ENCODE measurements at places on chromosomes 7 and 10.
A peak's percentile ranks its signal among the peaks of the same experiment; 100 is the strongest.

DNA sequence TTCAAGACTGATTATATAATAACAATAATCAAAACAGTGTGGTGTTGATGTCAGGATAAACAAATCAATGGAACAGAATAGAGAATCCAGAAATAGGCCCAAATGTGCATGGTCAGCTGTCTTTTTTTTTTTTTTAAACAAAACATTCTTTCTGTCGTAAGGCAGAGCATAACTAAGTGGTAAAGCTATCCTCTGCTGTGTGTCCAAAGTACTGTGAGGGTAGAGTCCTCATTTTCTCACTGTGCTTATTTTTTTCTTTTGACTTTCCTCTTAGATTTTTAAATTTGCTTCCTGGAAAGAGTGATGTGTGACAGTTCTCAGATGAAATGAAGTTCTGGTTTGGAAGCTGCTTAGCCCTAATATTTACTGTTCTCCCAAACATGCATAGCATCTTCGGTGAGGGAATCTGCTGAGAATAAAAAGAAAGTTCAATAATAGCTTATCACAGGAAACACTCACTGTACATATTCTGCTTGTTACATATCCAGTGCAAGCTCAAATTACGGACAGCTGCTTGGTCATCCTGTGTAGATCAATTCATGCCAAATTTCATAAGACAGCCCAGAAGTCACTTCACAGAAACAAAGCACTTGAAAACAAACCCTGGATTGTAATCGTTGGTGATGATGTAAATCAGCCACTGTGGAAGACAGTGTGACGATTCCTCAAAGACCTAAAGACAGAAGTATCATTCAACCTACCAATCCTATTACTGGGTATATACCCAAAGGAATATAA lies 423.9 kb downstream of the NEBL start:
- DNase-seq = no peak

DNA sequence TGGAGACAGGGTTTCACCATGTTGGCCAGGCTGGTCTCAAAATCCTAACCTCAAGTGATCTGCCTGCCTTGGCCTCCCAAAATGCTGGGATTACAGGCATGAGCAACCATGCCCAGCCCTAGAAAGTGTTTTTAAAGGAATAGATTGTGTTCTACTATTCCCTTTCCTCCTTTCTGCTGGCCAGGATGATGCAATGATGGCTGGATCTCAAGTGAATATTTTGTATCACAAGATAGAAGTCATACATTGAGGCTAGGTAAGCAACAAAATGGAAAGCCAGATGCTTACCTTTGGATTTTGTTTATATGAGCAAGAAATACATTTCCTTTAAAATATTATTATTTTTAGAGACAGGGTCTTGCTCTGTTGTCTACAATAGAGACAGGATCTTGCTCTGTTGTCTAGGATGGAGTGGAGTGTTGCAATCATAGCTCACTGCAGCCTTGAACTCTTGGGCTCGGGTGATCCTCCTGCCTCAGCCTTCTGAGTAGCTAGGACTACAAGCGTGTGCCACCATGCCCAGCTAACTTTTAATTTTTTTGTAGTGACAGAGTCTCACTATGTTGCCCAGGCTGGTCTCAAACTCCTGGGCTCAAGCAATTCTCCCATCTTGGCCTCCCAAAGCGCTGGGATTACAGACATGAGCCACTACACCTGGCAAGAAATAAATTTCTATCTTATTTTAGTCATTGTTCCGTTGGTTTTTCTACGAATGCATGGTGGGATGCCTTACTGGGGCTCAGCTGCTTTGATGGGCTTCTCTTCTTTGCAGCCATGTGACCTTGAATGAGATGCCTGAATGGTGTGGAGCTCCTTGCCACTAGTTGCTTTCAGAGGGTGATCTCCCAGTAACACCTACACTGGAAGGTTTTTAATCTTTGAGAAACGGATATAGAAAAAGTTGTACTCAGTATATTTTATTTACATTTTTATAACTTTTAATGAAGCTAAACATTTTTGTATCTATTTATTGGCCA lies 5.8 kb upstream of the AEBP1 start:
- no peak for DNase-seq

GRCh38 chr10:3831608-3832007 lies 46.6 kb upstream of the KLF6 start:
- no peak for DNase-seq

GRCh38 chr10:123354521-123354920 lies 200.3 kb downstream of the BUB3 start:
- no peak for DNase-seq

DNA sequence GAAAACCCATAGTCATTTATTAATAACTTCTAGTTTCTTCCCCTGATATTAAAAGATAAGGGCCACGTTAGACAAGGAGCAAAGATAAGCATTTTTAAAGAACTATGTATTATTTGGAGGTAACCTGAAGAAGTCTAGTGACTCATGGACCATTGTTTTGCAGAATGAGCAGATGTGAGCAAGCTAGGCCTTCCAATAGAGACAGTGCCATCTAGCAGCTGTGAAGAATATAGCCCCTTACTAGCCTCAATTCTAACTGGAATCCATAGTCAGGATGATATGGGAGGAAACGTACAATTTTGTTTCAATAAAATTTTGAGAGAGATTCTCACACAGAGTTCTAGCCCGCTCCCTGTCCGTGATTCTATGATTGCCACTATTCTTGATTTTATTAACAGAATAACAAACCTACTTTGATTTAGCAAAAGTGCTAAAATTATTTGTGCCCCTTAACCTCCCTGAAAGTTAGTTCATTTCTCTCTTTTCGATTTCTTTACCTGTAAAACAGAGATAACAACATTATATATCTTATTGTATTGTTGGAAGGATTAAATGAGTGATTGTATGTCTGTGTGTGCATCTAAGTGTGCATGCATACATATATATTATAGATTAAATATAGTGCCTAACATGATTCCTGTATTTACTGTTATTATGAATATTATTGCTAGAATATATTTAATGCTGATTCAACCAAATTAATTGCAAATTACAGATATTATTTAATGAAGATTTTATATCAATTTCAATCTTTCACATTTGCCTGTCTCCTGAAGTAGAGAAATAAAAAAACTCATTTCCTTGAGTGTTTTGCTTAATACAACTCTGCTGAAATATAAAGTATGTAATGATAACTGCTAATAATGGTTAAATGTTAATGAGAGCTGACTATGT lies 22.7 kb downstream of the FAM237B start:
- peak; percentile 52 for DNase-seq

DNA sequence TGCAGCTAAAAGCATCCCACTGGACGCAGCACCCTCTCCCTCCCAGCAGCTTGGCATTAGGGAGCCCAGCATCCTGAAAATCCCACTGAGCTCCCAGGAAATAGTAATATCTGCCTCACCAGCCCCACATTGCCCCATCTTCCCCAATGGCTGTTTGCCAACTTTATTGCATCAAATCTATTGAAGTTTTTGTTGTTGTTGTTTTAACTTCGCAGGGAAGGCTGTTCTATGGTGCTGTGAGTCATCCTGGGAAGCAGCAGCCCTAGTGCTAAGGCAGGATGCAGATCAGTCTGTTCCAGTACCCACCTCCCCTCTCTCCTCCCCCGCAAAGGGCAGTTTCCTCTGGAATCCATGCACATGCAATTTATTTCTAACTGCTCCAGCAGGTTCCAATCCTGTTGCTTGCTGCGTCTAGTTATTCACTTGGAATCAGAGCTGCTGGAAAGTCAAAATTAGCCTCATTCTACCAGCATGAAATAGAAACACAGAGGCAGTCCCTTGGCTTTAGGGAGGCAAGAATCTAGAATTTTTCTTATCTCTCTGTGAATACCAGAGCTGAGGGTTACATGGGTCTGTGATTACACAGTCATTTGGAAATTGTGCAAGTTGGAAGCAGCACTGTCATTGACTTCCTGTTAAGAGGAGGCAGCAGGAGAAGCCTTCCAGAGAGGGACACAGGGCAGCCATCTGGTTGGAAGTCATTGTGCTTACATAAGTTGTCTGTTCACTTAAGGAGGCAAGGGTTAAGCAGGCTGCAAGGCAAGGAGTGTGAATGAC lies 115.9 kb upstream of the CACUL1 start:
- DNase-seq = peak; percentile 28

- no peak for DNase-seq
These were observed 146.4 kb upstream of the TMEM106B start for GRCh38 chr7:12064586-12065127.

- DNase-seq = no peak
These were observed 131.3 kb upstream of the ZEB1 start for GRCh38 chr10:31187607-31188210.

GRCh38 chr7:48992816-48993215 lies 68.5 kb downstream of the CDC14C start:
- no peak for DNase-seq

- no peak for DNase-seq
These were observed 1.3 kb upstream of the TNRC18 start for GRCh38 chr7:5424749-5425506.
